ENCODE measurements at places on chromosomes 12 and 14. TPM values are rescaled to one million over a fixed set of nuclear protein-coding genes. Genes with fewer than 3 reads are reported as not detected.
A peak's percentile ranks its signal among the peaks of the same experiment; 100 is the strongest.

GRCh38 chr12:119239040-119239439 is 60.3 kb downstream of the HSPB8 start:
- no peak for DNase-seq

- no peak for DNase-seq
Measured at GRCh38 chr12:29743077-29743476, 40.7 kb downstream of the TMTC1 start.

DNA sequence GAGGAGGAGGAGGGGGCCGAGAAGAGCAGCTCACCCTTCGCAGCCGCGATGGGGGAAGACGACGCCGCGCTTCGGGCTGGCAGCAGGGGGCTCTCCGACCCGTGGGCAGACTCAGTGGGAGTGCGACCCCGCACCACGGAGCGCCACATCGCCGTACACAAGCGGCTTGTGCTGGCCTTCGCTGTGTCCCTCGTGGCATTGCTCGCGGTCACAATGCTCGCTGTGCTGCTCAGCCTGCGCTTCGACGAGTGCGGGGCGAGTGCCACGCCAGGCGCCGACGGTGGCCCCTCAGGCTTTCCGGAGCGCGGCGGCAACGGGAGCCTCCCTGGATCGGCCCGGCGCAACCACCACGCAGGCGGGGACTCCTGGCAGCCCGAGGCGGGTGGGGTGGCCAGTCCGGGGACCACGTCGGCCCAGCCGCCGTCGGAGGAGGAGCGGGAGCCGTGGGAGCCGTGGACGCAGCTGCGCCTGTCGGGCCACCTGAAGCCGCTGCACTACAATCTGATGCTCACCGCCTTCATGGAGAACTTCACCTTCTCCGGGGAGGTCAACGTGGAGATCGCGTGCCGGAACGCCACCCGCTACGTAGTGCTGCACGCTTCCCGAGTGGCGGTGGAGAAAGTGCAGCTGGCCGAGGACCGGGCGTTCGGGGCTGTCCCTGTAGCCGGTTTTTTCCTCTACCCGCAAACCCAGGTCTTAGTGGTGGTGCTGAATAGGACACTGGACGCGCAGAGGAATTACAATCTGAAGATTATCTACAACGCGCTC is 745 bp downstream of the TRHDE start:
- DNase-seq, result peak; percentile 62

FAM186B gene
- 0.18 TPM for total RNA-seq

DNA sequence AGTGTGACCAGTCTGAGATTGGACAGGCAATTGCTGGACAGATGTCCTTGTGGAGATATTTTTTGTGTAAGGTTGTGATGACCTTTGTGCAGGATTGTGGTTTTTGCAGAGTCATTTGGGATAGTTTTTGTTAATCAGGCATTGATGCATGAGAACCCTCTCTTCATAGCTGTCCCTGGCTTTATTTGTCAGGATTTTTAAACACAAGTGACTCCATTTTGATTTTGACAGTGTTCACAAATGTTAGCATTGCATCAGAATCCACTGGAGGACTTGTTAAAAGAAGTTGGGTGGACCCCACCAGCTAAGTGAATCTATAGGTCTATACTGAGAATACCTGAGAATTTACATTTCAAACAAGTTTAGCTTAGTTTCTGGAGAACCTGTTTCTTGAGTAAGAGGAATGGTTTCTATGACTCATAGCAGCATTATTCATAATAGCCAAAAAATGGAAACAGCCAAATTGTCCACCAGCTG is 11.8 kb downstream of the FNTB start:
- no peak for DNase-seq

DNA sequence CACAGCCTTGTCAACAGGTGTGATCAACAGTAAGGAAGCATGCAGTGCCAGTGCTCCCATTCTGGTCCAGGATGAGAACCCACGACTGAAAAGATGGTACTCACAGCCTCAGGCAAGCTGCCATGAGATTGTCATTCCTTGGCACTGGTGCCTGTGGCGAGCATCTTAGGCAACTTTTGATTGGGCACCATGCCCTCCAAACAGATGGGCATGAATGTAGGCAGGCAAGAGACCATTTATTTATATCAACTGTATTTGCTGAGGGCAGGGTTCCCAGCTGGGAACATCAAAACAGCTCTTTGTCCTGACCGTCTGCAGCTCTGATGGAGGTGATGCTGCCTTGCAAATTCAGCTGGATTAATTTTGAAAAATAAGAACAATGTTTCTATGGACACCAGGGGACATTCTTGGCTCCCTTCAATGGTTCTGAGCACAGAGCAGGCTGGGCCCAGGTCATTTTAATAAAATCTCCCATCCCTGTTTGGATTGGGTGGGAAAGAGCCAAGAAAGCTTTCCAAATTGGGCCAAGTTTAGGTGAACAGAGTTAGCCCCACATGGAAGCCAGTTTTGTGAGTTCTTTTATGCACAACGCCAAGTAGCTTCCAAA is 522.5 kb downstream of the RMST start:
- no peak for DNase-seq

SPIC gene
- not detected for total RNA-seq

DNA sequence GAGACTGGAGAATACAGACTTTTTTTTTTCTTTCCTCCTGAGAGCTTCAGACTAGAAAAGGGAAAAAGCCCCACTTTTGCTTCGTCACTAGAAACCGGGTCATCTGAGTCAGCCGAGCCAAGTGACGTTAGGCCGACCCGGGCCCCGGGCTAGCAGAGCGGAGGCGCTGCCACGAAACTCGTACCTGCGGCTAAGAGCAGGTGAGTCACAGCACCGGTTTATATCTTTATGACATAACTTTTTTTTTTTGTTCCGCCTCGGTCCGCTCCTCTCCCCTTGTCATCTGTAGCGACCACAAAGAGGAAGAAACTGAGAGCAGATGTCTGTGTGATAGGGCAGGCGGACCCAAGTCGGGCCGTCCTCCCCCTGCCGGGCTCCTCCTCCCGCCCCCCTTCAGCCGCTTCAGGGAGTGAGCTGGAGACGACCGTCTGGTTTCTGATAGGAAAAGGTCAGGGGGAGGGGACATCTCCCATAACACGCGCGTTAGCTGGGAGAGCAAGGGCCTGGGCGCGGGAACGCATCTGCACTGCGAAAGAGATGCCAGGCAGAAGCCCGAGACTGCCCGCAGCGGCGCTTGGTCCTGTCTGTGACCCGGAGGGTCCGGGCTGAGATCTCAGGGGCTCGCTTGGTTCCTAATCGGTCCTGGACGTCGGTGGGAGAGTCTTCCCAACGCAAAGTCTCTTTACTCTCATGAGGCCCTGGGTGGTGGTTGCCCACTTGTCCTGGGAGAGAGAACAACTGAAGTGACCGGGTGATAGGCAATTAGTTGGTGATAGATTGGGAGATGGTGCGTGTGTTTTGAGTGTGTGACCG is 586 bp downstream of the TTC6 start:
- peak; percentile 68 for DNase-seq

- DNase-seq, result no peak
Measured at GRCh38 chr12:54593725-54594124, 5.3 kb upstream of the PPP1R1A start.

LTBR gene
- total RNA-seq, result 27.5 TPM

SERPINA12 gene
- not detected for total RNA-seq

PRKCH gene
- 84.0 TPM for total RNA-seq

PPP1CC gene
- 205 TPM for total RNA-seq

Measured in stomach (tissue), 19 donors.